ELR (cell line): ENCODE measurements at places on chromosomes 3 and 15.
A peak's percentile ranks its signal among the peaks of the same experiment; 100 is the strongest.

DNA sequence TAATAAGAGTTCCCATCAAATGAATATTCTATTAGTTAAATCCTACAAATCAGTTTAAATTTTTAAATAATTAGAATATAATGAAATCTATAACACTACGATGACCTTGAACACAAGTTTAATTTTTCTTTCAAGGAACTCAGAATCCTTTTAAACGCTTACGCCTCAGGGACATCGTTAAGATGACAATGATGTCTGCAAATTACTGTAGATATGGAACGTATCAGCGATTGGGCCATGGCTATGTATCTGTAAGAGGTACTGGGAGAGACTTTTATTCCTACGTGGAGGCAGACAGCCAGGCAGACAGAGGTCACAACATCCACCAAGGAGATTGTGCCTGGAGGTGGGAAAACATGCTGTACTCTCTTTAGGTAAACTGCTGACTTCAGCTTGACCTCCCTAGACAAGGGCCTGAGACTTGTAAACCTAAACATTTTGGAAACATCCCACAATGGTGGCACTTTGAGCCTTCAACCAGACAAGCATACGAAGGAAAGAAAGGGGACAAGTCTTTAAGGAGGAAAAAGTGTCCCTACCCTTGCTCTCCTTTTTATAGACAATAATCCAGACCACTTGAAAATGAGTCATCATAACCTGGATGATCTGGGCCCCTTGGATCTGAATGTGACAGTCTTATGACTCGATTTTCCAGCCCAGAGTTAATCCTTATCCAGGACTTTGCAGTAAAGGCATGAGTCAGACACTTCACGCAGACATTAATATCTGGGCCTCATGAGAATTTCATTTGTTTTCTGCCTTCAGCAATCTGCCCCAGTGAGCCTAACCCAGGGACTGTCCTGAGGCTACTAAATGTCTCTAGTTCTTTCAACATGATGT lies 6.8 kb upstream of the LDHAL6B start:
- peak; percentile 94 for DNase-seq

DNA sequence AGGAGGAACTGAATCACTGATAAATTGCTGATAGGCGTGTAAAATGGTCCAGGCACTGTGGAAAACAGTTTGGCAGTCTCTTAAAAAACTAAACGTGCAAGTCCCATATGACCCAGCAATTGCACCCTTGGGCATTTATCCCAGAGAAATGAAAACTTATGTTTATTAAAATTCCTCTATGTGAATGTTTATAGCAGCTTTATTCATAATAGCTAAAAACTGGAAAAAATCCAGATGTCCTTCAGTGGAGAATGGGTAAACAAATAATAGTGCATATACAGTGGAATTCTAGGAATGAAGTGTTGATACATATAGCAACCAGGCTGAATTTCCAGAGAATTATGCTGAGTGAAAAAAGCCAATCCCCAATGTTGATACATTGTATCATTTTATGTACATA lies 482.2 kb upstream of the PDZRN3 start:
- DNase-seq = no peak

DNA sequence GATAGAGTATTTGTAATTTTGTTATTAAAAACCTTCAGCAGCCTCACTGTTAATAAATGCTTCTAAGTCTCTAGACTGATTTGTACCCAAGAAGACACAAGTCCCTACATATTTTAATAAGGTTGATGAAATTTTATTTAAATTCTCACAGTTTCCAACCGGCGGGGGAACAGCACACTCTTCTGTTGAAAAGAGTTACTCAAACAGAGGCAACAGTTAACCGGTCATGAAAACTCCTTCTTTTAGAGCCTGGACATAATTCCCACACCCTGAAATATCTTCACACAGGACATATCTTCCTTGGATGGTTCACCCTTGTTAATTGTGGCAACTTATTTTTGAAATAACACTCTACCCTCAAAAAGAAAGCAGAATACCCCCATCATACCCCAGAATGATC lies 278.8 kb downstream of the FOXP1 start:
- no peak for DNase-seq

- DNase-seq = peak; percentile 98
These were observed 31.8 kb upstream of the RYR3 start for GRCh38 chr15:33278816-33279612.
